ENCODE measurements at places on chromosomes 5 and 9. TPM values are rescaled to one million over a fixed set of nuclear protein-coding genes. Genes with fewer than 3 reads are reported as not detected.
A peak's percentile ranks its signal among the peaks of the same experiment; 100 is the strongest.

GRCh38 chr5:57665146-57665936, 182.7 kb upstream of the ACTBL2 start:
- no peak for DNase-seq

DNA sequence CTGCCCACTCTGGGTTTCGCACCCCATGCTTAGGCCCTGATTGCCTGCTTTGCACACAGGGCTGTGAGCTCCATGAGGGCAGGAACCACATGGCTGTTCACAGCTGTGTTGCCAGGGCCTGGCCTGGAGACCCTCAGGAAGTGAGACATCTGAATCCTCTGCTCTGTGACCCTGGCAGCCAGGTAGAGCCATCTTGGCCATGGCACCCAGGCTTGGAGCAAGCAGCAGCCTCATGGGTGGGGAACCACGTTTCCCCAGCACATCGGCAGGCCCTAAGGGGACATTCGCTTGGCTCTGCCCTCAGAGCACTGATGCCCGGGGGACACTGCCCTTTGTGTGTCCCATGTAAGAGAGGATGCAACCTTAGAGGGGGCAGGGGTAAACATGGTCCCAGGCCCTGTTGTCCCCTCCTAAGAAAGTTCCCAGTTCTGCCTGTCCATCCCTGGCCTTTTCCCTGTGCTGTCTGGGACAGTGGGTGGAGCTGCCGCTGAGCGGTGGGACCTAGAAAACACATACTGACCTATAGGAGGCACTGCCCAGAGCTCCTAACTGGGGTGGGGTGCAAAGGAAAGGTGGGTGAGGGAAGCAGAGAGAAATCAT, 144.1 kb upstream of the IER5L start:
- no peak for DNase-seq

- peak; percentile 33 for DNase-seq
Measured at GRCh38 chr9:70093944-70094343, 50.3 kb downstream of the MAMDC2 start.

DNA sequence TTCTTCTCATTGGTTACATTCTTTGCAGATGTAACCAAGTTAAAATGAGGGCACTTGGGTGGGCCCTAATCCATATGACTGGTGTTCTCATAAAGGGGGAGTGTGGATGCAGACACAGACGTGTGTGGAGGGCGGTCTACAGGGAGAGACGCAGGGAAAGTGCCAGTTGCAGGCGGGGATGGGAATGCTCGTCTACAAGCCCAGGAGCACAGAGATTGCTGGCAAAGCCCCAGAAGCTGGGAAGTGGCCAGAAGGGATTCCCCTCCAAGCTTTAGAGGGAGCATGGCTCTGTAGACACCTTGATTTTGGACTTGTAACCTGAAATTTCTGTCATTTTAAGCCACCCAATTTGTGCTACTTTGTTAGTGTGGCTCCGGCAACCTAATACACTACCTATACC, 96.8 kb upstream of the CTSL start:
- DNase-seq, result no peak

DNA sequence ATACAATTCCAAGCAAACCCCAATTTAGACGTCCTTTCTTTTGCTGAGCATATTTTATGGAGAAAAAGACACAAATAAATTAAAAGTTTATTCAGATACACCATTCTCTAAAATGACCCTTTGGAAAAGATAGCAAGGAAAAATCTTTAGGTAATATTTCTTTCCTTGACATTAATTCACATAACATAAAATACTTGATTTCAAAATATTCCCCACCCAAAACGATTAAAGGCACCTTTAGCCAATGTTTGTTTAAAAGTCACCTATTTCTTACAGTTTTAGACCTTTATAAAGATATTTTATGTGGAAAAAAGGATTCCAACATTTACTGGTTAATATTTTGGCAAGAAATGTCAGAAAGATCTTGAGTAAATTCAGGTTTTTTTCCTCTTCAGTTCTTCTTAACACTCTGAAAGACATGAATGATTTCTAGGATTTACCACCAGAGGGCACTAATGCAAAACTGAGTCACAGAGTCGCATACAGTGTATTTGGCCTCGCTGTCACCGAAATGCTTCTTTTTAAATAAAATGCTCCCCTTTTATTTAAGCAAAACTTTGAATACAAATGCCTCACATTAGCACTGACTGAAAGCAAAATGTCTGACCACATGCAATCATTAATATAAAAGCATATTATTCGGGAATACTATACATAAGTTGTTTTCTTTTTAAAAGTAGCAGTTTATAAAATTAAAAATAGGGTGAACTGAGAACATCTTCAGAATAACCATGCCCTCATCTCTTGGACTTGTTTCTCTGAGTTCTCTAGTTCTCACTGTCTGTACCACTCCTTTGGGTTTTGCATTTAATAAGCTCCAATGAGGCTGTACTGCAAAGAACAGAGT, 122.5 kb downstream of the SLC1A3 start:
- DNase-seq, result peak; percentile 56

The RABL6 gene
- polyA plus RNA-seq, result 56.7 TPM

The RLN2 gene
- not detected for polyA plus RNA-seq

The PAEP gene
- polyA plus RNA-seq, result not detected

Data from fibroblast of lung (primary cell).